ENCODE measurements at places on chromosomes 16 and 17. TPM values are rescaled to one million over a fixed set of nuclear protein-coding genes. Genes with fewer than 3 reads are reported as not detected.

GRCh38 chr17:12257176-12257575, 236.5 kb downstream of the MAP2K4 start:
- DNase-seq: no peak

GRCh38 chr16:27670071-27670810, 120.3 kb downstream of the KATNIP start:
- no peak for DNase-seq

DNA sequence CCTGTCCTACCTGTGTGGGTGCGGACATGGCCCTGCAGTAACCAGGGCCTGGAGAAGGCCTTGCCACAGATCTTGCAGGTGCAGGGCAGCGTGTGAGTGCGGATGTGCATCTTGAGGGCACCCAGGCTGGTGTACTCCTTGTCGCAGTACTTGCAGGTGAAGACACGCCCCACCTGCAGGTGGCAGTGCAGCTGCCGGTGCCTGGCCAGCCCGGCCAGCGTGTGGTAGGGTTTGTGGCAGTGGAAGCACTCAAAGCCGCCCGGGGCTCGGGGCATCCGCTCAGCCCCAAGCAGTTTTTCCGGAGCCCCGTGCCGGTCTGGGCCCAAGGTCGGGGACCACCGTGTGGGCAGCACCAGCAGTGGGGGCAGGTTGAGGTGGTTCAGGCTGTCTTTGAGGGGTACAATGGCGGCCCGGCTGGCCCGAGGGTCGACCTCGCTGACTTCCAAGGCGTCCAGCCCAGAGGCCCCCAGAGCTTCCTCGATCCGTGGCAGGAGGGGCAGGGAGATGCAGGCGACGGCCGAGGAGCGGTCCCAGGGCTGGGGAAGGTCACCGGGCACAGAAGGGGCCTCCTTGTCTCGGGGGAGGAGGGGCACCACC, 5.1 kb downstream of the SNAI3 start:
- peak; percentile 82 for DNase-seq

- no peak for DNase-seq
Observed at GRCh38 chr17:14310101-14310500, 9.2 kb downstream of the HS3ST3B1 start.

GRCh38 chr16:14502256-14502875, 127.7 kb downstream of the PARN start:
- DNase-seq: no peak

- no peak for DNase-seq
Observed at GRCh38 chr17:58412064-58412703, 5.2 kb downstream of the RNF43 start.

- no peak for DNase-seq
Observed at GRCh38 chr16:50534556-50534955, 13.6 kb upstream of the NKD1 start.

GRCh38 chr16:19859603-19860002, 25.0 kb downstream of the GPRC5B start:
- DNase-seq: no peak

GRCh38 chr16:57383276-57384247, 11.3 kb downstream of the CX3CL1 start:
- DNase-seq: no peak

GRCh38 chr17:33052856-33053255, 61.2 kb downstream of the SPACA3 start:
- no peak for DNase-seq

- peak; percentile 85 for DNase-seq
Observed at GRCh38 chr17:64281962-64282752, 19.1 kb upstream of the TEX2 start.

- DNase-seq: no peak
Observed at GRCh38 chr17:75959051-75959838, 18.4 kb upstream of the FBF1 start.

- no peak for DNase-seq
Observed at GRCh38 chr17:77184474-77184873, 43.7 kb downstream of the SEC14L1 start.

DNA sequence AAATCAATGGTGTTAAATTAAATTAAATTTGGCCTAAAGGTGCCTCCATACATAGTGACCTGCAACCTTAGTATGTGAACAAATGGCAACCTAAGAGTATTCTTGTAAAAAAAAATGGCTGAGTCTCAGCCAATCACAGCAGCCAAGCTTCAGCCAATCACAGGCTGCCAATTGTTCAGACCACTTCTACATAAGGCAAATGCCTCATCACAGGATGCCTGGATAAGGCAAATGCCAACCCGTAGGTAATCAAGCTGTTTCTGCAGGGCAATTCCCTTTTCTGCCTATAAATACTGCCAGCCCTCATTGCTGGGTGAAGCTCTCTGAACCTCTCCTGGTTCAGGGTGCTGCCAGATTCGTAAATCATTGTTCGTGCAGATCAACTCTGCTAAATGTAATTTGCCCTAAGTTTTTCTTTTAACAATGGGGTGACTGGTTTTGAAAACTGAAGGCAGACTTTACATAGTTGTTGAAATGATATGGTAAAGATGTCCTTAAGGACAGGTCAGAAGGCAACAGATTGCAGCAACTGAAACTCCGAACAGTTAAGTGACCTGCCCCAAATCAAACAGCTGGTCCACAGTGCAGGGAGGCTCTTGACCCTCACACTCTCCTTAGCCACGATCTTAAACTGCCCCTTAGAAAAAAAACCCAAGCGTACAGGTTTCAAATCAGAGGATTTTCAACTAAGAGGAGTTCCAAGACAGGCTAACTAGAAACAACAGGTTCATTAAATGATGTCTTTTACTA, 50.3 kb downstream of the N4BP1 start:
- no peak for DNase-seq

- DNase-seq: no peak
Observed at GRCh38 chr17:73347351-73347750, 35.5 kb upstream of the CDC42EP4 start.

- DNase-seq: no peak
Observed at GRCh38 chr17:37755455-37755854, 10.6 kb upstream of the HNF1B start.

The ASPHD1 gene
- total RNA-seq: 4.4 TPM

The CES1 gene
- not detected for total RNA-seq

The OR2C1 gene
- not detected for total RNA-seq

The CD68 gene
- total RNA-seq: 3.2 TPM

The CIITA gene
- total RNA-seq: 6.4 TPM

The HOXB5 gene
- total RNA-seq: not detected

The FBXW10 gene
- total RNA-seq: 0.09 TPM

The SDK2 gene
- total RNA-seq: 0.52 TPM

The C16orf92 gene
- not detected for total RNA-seq

The SLC16A6 gene
- total RNA-seq: 2.7 TPM

The MIS12 gene
- total RNA-seq: 39.2 TPM
